NCI-H1694 (cell line): ENCODE measurements at places on chromosomes 2 and 18.
A peak's percentile ranks its signal among the peaks of the same experiment; 100 is the strongest.

- peak; percentile 25 for DNase-seq
These were observed 489.9 kb downstream of the NYAP2 start for GRCh38 chr2:225889452-225889851.

- peak; percentile 55 for DNase-seq
These were observed 124.8 kb downstream of the NUP35 start for GRCh38 chr2:183248866-183249567.

- DNase-seq: no peak
These were observed 132.8 kb upstream of the TTC39C start for GRCh38 chr18:23881778-23882177.

DNA sequence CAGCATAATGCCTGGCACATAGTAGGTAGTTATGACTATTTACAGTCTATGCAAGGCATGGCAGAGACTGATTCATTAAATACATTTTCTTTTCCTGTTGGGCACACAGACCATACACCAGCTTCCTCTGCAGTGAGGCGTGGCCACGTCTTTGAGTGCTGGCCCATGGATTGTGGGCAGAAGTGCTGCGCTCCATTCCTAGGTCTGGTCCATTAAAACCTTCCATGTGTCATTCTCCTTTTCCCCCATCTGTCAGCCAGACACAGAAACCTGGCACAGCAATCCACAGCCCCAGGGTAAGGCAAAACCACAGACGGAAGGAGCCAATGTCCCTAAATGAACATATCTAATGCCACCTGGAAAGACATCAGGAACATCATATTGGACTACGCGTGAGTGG, 141.9 kb downstream of the TTC32 start:
- DNase-seq: peak; percentile 98

GRCh38 chr2:111054791-111055691, 65.7 kb upstream of the BCL2L11 start:
- no peak for DNase-seq

- no peak for DNase-seq
These were observed 136.1 kb upstream of the CCDC150 start for GRCh38 chr2:196503398-196503797.

DNA sequence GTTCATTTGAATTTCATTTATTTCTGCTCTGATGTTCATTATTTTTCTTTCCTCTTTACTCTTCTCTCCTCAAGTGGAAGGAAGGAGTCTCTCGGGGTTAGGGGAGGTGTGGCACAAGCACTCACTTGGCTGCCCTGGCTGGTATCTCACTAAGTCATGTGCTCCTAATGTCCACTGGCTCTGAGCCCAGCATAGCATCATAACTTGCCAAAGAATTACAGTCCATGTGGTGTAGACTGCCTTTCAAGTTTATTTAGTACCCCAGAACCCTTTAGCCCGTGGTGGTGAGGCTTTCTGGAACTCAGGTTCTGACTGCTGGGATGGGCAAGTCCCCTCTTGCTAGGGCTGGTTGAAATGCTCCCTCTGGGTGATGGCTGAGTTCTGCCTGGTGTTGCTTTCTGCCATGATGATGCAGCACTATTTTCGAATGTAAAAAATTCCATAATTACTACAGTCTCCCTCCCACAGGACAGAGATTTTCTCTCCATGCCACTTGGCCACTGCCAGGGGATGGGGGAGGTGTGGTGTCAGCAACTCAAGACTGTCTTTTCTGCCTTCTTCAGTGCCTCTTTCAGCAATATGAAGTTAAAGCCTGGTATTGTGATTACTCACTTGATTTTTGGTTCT, 22.2 kb downstream of the SPAG16 start:
- DNase-seq: no peak

GRCh38 chr2:38353402-38353801, 23.7 kb downstream of the ATL2 start:
- DNase-seq: no peak

GRCh38 chr2:9832586-9832985, 10.7 kb upstream of the TAF1B start:
- no peak for DNase-seq

- DNase-seq: no peak
These were observed 49.3 kb downstream of the CACNB4 start for GRCh38 chr2:152049541-152049940.

DNA sequence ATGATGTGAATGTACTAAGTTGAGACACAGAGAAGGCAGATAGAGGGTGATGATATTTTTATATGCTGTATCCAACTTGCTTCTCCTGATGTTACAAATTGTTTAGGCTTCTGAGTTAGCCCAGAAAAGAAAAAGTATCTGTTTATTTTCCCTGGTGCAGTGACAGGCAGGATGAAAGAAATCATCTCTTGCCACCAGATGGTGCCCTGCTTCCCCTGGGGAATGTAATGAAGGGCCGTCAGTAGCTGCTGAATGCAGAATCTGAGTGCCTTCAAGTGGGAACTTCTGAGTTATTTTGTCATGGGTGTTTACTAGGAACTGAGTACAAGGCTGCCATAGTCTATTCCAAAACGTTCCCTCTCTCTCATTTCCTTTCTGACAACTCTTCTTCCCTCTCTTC, 525.6 kb downstream of the MBD2 start:
- DNase-seq: peak; percentile 67

DNA sequence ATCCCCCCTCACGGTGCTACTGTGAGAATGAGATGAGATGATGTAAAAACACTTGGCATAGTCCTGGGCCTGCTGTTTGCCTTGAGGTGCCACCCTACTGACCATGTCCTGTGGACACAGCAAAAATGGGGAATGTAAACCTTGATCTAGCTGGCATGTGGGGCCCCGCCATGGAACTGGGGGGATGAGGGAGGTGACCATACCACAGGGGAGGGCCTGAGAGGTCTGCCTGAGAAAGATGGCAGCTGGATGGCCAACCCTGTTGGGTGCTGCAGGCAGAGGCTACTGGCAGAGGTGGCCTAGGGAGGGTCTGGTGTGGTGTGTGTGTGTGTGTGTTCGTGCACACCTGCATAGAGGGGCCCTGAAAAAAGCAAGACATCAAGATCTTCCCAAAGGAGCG, 777 bp downstream of the HAAO start:
- DNase-seq: no peak

- no peak for DNase-seq
These were observed 8.7 kb downstream of the CAPN13 start for GRCh38 chr2:30798536-30798991.

GRCh38 chr2:45119855-45120254, 110.6 kb upstream of the SIX2 start:
- DNase-seq: no peak

- DNase-seq: no peak
These were observed 52.6 kb downstream of the SLC4A5 start for GRCh38 chr2:74290466-74291217.

- no peak for DNase-seq
These were observed 71.4 kb upstream of the GLS start for GRCh38 chr2:190809139-190809764.

- no peak for DNase-seq
These were observed 1.2 kb downstream of the MYL12A start for GRCh38 chr18:3248658-3249359.

DNA sequence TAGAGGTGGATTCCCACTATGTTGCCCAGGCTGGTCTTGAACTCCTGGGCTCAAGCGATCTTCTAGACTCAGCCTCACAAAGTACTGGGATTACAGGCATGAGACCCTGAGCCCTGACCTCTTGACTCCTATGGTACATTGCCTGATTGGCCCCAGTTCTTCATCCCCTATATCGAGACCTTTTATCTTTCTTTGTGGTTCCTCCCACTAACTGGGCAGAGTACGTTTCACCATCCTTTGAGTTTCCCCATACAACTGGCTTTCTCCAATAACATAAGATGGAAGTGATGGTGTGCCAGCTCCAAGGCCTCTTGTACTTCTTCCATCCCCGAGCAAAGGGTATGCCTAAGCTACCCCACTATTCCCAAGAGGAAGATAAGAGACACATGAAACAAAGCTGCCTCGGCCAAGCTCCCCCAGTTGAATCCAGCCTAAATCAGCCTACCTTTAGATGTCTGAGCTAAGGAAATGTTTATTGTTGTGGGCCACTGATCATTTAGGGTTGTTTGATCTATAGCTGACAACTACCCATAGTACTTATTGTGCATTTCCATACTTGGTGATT, 8.3 kb upstream of the TMEM247 start:
- DNase-seq: no peak

DNA sequence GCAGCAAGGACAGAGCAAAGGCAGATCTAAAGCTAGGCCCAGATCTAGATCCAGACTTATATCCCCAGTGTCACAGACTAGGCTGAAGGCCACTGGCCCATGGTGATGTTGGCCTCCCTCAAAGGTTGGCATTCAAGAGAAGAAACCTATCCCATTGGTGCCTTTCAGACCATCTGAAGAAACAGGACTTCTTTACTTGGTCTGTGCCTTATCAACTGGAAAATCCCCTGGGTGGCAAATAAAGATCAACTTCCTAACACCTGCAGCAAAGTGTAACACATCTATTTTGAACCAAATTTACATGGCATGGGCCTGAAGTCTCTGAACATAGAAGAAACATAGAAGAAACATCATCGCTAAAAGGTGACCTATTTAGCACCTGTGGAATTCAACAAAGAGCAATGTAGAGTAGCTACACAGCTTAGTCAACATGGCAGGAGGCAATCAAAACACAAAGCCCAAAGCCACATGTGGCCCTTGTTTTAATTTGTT, 35.8 kb downstream of the METTL4 start:
- no peak for DNase-seq

- no peak for DNase-seq
These were observed 46.0 kb downstream of the GBX2 start for GRCh38 chr2:236122236-236122635.

DNA sequence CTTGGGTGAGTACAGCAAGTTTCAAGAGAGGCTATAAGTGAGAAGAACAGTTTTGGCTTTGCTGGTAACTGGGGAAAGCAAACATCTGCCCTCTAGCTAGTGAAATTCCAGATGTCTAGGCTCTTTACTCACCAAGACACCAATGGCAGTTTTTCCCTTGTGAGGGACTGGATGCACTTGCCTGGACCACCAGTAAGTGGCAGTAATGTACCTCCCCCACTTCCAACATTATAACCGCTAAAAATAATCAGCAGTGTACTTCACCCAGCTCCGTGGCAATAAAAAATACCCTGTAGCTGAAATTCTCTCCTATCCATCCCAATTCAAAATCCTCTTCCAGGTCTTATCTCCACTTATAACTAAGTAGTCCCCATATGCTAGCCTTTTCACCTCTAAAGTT, 383.9 kb downstream of the ARHGAP15 start:
- DNase-seq: peak; percentile 16

DNA sequence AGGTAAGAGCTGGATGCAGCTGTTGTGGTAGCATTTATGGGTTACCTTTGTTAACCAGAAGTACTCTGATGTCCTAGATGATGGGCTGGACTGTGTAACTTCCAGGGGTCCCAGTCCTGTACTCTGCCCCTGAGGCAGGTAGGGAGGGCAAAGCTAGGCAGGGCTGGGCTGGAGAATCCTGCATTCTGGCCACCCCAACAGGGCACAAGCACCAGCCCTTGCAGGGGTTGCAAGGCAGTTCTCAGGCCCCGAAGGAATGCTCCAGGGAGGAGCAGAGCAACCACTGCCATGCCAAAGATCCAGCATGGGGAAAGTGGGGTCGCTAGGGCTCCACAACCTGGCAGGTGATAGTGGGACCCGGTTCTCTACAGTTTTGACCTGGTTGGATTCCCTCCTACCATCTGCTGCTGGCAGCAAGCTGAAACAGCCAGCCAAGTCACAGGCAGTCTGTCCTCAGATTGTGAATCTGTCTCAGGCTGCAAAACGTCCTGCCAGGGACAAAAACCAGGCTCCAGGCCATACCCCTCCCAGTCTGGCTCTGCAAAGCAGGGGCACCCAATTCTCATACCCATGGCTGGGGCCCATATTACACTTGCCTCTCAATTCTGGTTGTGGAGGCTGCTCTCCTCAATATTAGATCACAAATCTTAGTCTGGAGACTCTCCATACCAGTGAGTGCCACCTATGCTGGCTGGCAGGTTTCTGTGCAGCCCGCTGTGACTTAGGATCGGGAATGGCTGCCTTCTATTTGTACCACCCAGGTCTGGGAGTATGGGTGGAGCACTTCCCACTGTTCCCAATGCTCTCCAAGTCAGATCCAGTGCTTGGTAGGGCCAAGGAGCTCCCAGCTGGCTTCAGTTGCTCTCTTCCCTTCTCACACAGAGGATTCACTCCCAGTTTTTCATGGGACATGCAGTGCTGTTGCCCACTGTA, 61.1 kb downstream of the SMCHD1 start:
- DNase-seq: no peak

DNA sequence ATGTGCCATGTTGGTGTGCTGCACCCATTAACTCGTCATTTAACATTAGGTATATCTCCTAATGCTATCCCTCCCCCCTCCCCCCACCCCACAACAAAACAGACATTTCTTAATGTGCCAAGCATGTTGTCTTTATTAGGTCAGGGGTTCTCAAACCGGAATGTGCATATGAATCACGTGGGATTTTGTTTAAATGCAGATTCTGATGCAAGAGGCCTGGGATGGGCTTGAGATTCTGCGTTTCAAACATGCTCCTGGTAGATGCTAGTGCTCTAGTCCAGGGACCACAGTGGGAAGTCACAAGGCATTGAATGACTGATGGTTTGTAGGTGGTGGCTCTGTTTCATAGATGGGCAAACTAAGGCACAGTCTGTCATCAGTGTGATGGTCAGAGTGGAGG, 184.7 kb downstream of the SMAD7 start:
- DNase-seq: no peak

DNA sequence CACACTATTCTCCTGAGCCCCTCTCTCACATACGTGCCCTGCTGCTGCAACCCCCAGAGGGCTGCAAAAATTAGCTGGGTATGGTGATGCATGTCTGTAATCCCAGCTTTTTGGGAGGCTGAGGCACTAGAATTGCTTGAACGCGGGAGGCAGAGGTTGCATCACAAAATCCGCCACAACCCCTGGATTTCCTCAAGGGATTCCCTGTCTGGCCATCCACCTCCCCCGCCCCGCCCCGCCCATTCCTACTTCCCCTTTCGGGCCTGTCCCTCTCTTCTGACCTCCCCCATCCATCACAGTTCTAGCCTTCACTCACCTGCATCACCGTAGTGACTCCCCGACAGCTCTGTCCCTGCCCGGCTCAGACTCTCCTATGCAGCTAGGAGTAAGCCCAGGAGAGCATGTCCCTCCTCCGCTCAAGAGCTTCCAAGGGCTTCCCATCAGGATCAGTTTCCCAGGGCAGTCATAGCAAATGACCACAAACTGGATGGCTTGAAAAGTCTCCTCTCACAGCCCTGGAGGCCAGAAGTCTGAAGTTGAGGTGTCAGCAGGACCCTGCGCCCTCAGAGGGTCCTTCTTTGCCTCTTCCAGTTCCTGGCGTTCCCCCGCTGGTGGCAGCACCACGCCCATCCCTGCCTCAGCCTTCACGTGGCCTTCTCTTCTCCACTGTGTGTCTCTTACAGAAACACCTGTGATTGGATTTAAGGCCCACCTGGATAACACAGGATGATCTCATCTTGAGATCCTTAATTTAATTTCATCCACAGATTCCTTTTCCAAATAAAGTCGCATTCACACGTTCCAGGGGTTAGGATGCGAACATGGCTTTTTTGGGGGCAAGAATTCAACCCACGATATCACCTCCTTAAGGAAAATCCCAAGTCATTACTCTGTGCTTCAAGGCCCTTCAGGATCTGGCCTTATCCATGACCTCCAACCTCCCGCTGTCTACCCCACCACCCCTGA, 58.5 kb downstream of the HS1BP3 start:
- no peak for DNase-seq
